Activated CD8-positive, alpha-beta memory T cell treated with anti-CD3 and anti-CD28 coated beads for 48 hours (primary cell): ENCODE measurements at places on chromosomes 4 and X.

DNA sequence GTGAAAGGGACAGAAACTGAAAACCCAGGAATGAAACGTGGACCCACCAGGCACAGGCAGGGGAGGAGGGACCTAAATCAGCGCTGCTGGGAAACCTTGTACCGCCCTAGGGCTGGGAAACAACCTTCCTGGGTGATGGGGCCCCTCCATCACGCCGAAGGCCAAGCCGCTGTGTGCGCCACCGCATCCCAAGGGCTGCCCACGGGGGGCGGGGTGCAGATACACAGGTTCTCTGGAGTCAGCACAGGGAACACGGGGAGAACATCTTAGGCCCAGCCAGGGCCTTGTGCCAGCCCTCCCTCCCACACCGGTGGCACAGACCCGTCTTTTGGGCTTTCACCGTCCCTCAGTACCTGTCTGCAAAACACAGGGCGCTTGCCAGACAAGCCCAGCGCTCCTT, 13.0 kb downstream of the UVSSA start:
- no peak for DNase-seq

DNA sequence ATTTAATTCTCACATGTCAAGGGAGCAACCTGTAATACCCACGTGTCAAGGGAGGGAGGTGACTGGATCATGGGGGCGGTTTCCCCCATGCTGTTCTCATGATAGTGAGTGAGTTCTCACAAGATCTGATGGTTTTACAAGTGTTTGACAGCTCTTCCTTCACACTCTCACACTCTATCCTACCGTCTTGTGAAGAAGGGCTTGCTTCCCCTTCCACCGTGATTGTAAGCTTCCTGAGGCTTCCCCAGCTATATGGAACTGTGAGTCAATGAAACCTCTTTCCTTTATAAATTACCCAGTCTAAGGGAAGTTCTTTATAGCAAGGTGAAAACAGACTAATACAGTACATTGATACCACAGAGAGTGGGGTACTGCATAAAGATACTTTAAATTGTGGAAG, 17.7 kb downstream of the USP27X start:
- no peak for DNase-seq

GRCh38 chr4:124276461-124276860, 436.1 kb downstream of the ANKRD50 start:
- no peak for DNase-seq

- DNase-seq, result no peak
Measured at GRCh38 chr4:54566608-54567007, 91.1 kb upstream of the KIT start.

DNA sequence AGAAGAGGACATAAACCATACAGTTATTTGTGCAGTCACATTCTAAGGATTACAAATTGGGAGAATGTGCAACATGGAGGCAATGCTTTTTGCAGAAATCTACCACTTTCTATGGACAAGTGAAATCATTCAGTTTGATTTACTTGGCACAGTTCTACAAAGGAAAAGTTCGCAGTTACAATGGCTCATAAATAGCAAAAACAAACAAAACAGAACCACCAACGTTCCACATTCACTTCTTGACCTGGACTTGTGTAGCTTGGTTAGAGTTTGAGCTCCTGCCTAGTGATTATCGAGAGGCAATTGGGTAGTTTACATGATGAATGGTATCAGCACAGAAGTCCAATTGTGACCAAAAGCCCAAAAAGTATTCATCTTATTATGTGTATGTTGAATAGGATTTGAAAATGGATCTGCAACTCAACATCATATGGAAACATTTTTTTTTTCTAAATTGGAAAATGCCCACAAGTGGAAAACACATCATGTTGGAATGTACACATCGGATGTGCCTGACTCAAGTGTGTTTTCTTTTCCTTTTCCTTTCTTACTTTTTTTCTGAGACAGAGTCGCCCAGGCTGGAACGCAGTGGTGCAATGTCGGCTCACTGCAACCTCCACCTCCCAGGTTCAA, 123.8 kb downstream of the LUZP4 start:
- no peak for DNase-seq

GRCh38 chr4:104015680-104016079, 295.9 kb upstream of the TACR3 start:
- no peak for DNase-seq

GRCh38 chrX:70183091-70183490, 5.8 kb downstream of the DGAT2L6 start:
- no peak for DNase-seq

DNA sequence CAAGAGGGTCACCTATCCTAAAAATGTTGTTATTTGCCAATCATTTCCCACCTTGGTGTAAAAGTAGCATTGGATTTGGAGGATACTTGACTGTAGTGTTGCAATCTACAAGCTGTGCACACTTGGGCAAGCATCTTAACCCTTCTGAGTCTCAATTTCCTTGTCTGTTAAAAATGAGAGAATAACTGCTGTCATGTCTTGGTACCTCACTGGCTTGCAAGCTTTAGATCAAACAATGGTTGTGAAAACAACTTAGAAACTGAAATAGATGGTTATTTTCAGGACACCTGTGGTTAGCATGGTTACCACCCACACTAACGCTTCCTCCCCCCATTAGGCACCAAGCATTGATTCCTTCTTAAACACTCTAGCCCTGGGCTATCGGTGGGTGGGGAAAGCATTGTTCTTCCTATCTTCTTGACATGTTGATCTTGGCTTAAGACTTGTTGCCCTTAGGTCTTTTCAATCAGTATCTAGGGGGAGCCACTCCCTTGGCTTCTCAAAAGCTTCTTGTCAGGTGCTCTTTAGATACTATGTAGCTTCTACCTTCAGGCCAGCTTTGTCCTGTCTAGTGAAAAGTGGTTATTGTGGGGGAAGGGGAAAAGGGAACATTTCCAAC, 10.6 kb upstream of the AMOT start:
- DNase-seq, result no peak

- no peak for DNase-seq
Measured at GRCh38 chr4:182978152-182978827, 61.1 kb upstream of the DCTD start.

DNA sequence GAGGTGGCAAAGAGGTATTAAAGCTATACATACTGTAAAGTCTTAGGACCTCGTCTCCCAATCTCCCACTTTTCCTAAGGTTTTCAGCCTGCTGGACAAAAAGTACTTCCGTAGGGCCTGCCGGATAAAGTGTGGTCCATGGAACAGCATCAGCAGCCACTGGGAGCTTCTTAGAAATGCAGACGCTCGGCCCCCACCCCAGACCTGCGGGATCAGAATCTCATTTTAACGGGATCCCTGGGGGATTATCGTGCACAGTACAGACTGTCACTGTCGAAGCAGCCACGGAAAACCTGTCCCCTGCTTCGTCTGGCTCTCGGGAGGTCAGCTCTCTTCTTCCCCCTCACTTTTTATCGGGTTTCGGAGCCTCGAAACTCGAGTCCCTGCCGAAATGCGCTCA, 802 bp downstream of the ADGRG2 start:
- no peak for DNase-seq

DNA sequence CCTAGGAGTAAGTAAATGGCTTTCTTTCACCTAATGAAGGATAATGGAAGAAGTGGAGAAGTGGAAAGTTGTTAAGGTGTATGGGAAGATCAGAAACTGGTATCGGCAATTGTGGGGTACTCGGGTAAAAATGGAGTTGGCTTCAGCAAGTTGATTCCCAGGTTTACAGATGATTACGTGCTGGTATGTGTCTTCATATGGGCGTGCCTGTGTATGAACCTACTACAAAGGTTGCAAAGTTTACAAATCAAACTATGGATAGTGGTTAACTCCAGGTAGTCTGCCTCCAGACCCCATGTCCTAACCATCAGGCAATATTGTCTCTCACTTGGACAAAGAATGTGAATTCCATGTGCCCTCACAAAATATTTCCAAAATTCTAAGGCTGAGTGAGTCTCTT, 773 bp downstream of the TLR3 start:
- DNase-seq, result no peak
